M059J (cell line): ENCODE measurements at places on chromosomes 4 and X. TPM values are rescaled to one million over a fixed set of nuclear protein-coding genes. Genes with fewer than 3 reads are reported as not detected.

Gene MAGEA3
- 14.5 and 16.6 TPM in 2 replicates for total RNA-seq

GRCh38 chr4:153647975-153648374 is 36.1 kb upstream of the TLR2 start:
- DNase-seq: no peak

- DNase-seq: no peak
These were observed 62.6 kb downstream of the SORCS2 start for GRCh38 chr4:7254736-7255487.

GRCh38 chr4:56651056-56651350 is 30.1 kb downstream of the HOPX start:
- no peak for DNase-seq
